ENCODE measurements at places on chromosomes 7 and 10. TPM values are rescaled to one million over a fixed set of nuclear protein-coding genes. Genes with fewer than 3 reads are reported as not detected.

Gene TBL2
- total RNA-seq: 70.2 TPM

DNA sequence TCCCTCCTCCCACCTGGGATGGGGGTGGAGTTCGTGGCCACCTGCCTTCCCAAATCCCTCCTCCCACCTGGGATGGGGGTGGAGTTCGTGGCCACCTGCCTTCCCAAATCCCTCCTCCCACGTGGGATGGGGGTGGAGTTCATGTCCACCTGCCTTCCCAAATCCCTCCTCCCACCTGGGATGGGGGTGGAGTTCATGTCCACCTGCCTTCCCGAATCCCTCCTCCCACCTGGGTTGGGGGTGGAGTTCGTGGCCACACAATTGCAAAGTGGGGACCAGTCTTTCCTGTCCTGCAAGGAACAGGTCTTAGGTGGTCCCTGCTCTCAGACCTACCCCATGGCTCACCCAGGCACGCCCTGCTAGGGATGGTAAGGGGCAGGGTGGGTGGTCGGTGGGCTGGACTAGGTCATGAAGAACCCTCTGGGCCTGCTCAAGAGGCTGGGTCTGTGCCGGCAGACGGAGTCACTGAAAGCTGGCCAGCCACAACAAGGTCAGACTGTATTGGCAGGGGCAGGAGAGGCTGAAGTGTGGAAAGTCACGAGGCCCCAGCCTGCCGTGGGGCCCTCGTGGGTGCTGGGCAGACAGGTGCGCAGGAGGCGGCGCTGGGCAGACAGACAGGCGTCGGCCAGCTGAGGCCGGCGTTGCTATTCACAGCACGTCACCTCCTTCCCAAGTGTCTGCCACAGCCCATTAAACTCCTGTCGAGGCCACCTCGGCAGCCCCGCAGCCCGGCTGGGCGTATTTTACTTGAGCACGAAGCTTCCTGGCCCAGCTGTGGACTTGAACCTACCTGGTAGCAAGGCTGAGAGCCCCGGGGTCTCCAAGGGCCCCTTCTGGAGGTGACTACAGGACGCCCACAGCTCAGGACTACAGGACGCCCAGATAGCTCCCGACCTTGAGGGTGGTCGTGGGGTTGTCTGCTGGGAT lies 4.1 kb downstream of the KNDC1 start:
- DNase-seq: no peak

- DNase-seq: no peak
Observed at GRCh38 chr7:155584763-155585531, 38.6 kb upstream of the CNPY1 start.

GRCh38 chr7:83271212-83272099 lies 108.8 kb upstream of the PCLO start:
- peak; percentile 23 for DNase-seq

Measured in Daoy (cell line).